ENCODE measurements at places on chromosomes 4 and X.

DNA sequence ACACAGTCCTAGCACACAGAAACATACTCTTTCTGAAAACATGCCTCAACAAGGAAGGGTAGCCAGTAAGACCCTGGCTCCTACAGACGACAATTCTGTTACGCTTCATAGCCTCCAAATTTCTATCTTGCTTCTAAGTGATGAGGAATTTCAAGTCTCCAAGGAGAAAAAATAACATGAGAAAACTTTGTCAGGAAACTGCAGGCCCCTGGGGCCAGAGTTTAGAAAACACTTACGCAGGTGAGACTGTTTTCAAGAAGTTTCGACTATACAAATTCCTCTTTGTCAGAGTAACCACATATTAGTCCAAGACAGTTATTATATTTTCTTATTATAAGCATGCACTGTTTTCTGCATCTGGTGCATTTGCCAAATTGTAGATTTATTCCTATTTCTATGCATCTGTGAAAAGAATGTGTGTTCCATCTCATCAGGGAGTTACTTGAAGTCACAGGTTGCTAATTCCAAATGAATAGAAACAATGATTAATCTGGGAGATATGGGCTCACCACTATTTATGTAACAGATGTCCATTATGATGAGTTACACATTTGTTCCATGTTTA lies 30.3 kb upstream of the HCCS start:
- DNase-seq = no peak

- DNase-seq = no peak
Observed at GRCh38 chr4:185716141-185716551, 95.8 kb downstream of the SORBS2 start.

DNA sequence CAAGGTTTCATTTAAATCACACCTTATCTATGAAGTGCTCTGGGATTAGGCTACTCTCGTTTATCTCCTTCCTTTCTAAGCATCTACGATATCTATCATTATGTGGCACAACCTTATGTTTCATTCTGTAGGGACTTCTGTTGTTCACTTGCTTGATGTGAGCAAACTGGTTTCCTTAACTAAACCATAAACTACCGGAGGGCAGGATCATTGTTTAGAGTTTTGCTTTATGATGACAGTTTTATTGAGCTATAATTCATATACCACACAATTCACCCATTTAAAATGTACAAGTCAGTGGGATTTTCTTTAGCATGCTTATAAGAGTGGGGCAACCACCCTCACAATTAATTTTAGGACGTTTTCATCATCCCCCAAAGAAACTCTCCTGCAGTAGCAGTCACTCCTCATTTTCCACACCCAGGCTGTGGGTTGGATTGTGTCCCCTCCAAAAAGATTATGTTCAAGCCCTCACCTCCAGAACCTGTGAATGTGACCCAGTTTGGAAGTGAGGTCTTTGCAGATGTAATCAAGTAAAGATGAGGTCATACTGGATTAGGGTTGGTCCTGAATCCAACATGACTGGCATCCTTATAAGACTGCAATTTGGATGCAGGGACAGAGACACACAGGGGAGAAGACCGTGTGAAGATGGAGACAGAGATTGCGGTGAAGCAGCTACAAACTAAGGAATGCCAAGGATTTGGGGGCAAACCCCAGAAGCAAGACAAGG lies 42.1 kb upstream of the SH3RF1 start:
- DNase-seq = no peak

DNA sequence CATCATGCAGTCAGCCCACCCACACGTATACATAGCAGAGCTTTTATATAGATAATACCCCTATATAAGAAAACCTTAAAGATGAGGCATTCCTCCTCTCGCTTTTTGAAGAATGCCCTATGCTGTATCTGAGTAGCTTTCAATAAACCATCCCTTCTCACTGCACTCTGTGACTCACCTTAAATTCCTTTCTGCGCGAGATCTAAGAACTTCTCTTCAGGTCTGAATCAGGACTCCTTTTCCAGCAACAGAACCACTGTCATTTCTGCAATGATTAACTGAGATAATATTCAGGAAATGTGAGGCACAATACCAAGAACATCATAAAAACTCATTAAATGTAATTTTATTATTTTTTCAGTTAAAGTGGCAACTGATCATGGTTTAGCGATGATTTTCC lies 76.4 kb upstream of the DCLK2 start:
- DNase-seq = no peak

- no peak for DNase-seq
Observed at GRCh38 chr4:182063651-182064050, 179.6 kb upstream of the TENM3 start.

- DNase-seq = no peak
Observed at GRCh38 chrX:24019448-24019847, 7.5 kb downstream of the KLHL15 start.

- DNase-seq = no peak
Observed at GRCh38 chr4:3725936-3726870, 40.0 kb upstream of the ADRA2C start.

DNA sequence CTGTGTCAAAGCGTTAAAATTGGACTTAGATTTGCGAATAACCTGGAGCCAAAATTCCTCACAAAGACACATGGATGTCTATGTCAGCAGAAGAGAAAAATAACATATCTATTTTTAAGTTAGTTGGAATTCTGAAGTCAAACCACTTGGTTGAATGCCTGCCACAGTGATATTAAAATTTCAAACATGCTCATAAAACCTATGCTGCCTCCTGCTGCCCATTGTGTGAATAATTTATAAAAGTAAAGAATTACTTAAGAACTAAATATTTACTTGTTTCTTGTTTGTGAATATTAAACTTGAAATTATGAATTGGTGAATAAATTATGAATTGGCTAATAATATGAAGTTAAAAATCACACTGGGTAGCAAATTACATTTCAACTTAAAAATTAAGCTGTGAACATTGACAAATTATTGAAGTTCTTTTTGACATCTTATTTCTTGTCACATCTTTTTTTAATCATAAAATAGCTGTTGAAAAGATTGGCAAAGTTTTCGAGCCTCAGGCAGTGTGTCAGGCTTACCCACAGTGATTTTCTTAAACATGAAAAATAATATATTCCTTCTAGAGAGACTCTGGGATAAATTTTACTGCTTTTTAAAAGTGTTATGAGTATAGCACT lies 35.4 kb downstream of the FABP2 start:
- peak; percentile 10 for DNase-seq

GRCh38 chr4:16820329-16820728 lies 78.1 kb downstream of the LDB2 start:
- no peak for DNase-seq

DNA sequence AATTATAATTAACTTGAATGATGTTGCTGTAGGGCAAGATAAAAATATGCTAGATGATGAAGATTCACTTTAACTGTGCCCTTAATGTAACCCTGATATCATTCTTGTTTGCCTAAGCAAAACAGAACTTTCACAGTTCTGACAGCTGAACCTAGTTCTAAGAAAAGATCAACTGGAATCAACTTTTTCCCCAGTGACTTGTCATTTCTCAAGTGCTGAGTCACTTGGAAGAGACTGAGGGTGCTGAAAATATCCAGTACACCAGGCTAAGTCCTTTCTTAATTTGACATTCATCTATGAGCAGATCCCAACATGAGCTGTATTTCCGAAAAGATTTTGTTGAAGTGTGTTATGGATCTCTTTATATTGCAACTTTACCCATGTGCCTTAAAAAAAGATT lies 140.4 kb downstream of the MID1IP1 start:
- no peak for DNase-seq

All from naive B cell (primary cell).